Right renal pelvis (tissue), 4 donors: ENCODE measurements at places on chromosomes 2 and 18. TPM values are rescaled to one million over a fixed set of nuclear protein-coding genes. Genes with fewer than 3 reads are reported as not detected.
A peak's percentile ranks its signal among the peaks of the same experiment; 100 is the strongest.

Gene ZNF804A
- 2.0 TPM for polyA plus RNA-seq

Gene EGR4
- not detected for polyA plus RNA-seq

Gene COL6A3
- 253 TPM for polyA plus RNA-seq

Gene QPCT
- 16.5 TPM for polyA plus RNA-seq

Gene NPHP1
- polyA plus RNA-seq, result 13.8 TPM

Gene CRYGD
- polyA plus RNA-seq, result not detected

Gene CD8B
- polyA plus RNA-seq, result 0.41 TPM

Gene TMEM182
- polyA plus RNA-seq, result 8.8 TPM

Gene CARF
- 10.4 TPM for polyA plus RNA-seq

Gene SERPINB12
- not detected for polyA plus RNA-seq

Gene LYG2
- 0.19 TPM for polyA plus RNA-seq

Gene DSG2
- 65.6 TPM for polyA plus RNA-seq

Gene NEB
- 13.7 TPM for polyA plus RNA-seq

Gene NCK2
- 68.5 TPM for polyA plus RNA-seq

Gene LRRFIP1
- 84.0 TPM for polyA plus RNA-seq

DNA sequence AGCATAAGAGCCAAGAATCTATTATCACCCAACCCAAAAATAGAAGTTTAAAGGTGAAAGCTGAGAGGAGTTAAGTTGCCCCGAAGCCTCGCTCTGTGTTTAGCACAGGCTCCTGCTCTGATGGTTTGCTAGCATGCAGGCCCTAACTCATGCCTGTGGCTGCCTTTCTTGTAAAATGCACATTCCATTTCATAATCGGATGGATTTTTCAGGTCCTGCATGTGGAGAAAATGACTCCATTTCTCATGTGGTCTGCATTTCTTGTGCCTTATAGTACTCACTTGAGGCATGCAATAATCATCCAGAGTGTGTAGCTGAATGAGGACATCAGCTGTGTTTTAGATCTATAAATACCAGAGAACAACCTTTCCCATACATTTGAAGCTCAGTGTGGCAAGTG is 381.8 kb downstream of the CPS1 start:
- DNase-seq, result no peak

- no peak for DNase-seq
These were observed 179.4 kb downstream of the DOK6 start for GRCh38 chr18:69580107-69580506.

DNA sequence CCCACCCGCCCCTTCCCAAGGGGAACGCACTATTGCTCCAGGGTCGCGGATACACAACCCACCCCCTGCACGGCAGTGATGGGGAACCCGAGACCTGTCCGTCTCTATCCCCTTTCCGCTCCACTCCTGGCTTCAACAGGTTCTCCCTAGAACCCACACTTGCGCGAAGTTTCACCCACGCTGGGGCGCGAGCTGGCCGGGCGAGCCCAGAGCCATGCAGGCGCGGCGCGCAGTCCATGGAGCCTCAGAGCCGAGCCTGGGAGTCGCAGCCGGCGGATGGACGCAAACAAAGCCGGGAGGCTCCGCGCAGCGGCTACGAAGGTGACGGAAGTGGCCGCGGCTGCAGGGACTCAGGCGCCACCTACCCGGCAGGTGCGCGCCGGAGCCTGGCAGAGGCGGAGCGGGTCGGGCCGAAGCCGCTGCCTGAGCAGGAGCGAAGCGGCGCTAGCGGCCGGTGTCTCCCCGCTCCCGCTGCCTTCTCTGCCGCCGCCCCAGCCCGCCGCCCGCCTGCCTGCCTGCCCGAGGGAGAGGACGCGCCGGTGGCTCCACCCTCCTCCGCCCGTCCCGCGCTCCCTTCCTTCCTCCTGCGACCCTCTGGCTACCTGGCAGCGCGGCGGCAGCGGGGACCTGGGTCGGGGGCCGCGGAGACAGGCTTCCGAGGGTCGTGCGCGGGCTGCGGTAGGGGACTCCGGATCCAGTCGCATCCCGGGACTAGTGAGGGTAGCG is 14.0 kb downstream of the ALPG start:
- DNase-seq, result no peak

DNA sequence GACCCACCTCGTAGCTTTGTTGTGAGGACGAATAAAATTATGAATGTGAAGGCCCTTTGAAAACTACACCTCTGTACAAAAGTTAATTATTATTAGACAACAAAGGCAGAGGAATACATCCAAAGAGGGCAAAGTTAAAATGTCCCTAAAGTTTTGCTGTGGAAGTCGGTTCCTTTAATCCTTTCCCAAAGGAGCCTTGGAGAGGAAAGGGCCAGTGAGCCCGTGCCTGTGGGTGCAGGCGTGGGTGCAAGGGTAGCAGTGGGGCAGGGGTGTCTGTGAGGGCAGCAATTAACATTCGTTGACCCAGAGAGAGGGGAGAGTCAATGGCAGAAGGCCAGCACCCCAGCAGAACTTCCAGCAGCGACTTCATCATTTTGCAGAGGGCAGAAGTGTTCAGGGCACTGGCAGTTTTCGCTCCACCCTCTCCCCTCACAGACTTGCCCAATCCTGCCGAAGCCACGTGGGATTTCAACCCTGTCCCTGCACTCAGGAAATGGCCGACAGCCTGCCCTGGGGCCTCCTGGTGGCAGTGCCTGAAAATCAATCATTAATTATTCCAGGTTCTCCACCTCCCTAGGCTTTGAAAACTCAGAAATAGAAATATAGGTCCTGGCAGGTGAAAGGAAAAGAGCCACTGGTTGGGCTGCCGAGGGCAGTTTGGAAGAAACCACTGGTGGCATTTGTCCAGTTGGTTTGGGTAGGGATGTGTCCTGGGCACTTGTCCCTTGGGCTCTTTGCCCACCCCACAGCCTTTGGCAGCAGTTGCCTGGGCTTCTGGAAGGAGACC is 4.2 kb upstream of the PAX8 start:
- peak; percentile 68 for DNase-seq

DNA sequence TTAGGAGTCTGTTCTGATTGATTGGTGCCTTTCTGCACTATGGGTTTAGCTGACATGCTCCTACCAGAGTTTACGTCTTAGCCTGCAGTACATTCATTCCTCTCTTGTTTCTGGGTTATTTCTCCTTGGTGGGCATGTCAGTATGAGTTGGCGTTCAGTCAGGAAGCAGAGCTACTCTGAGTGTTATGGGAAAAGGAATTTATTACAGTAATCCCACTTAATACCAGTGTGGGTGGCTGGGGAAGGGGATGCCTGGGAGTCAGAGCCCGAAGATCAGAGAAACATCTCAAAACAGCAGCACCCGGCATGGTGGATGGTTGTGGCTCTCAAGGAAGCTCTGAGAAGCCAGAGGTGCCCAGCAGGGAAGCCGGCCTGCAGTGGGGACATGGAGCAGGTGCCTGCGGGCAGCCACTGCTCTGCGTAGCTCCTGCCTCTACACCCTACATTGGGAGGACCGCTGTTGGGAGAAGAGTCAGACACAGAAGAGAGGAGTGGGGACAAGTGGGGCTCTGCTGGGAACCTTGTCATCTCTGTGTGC is 48.9 kb downstream of the RAB31 start:
- no peak for DNase-seq

DNA sequence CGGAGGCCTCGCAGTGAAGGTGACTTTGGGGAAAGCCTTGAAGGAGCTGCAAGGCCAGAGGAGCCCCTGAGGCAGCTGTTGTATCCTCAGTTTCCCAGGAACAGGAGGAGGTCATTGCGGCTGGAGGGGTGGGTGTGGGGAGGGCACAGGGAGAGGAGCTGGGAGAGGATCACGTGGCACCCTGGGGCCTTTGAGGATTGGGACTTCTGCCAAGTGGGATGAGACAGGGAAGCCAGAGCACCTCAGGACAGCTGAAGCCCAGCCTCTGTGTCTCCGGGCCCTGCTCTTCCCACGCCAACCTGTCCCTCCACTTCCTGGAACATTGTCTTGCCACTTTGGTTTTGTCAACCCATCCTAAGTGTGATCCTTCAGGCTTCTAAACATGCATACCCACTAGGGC is 19.4 kb upstream of the RRM2 start:
- no peak for DNase-seq

- no peak for DNase-seq
These were observed 250.0 kb downstream of the DSEL start for GRCh38 chr18:67266246-67267237.

GRCh38 chr18:69870736-69871135 is 76.9 kb downstream of the CD226 start:
- DNase-seq, result no peak

GRCh38 chr18:8602040-8602439 is 7.2 kb upstream of the RAB12 start:
- DNase-seq, result no peak

GRCh38 chr2:19119326-19120001 is 239.0 kb downstream of the OSR1 start:
- no peak for DNase-seq

- no peak for DNase-seq
These were observed 21.2 kb upstream of the MAP3K20 start for GRCh38 chr2:173054466-173054865.

- DNase-seq, result no peak
These were observed 60.1 kb downstream of the ATP8B1 start for GRCh38 chr18:57743008-57743407.

- DNase-seq, result no peak
These were observed 318 bp downstream of the TYW5 start for GRCh38 chr2:199955007-199955338.

- DNase-seq, result no peak
These were observed 56.9 kb upstream of the PELI1 start for GRCh38 chr2:64201151-64201550.

GRCh38 chr2:99737537-99737936 is 247.7 kb upstream of the REV1 start:
- no peak for DNase-seq

DNA sequence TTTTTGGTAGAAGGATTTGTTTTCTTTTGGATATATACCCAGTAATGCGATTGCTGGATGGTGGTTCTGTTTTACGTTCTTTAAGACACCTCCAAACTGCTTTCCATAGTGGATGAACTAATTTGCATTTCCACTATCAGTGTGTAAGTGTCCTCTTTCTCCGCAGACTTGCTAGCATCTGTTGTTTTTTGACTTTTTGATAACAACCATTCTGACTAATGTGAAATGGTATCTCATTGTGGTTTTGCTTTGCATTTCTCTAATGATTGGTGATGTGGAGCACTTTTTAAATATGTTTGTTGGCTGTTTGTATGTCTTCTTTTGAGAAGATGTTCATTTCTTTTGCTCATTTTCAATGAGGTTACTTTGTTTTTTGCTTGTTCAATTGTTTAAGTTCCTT is 260.9 kb upstream of the CWC22 start:
- no peak for DNase-seq

DNA sequence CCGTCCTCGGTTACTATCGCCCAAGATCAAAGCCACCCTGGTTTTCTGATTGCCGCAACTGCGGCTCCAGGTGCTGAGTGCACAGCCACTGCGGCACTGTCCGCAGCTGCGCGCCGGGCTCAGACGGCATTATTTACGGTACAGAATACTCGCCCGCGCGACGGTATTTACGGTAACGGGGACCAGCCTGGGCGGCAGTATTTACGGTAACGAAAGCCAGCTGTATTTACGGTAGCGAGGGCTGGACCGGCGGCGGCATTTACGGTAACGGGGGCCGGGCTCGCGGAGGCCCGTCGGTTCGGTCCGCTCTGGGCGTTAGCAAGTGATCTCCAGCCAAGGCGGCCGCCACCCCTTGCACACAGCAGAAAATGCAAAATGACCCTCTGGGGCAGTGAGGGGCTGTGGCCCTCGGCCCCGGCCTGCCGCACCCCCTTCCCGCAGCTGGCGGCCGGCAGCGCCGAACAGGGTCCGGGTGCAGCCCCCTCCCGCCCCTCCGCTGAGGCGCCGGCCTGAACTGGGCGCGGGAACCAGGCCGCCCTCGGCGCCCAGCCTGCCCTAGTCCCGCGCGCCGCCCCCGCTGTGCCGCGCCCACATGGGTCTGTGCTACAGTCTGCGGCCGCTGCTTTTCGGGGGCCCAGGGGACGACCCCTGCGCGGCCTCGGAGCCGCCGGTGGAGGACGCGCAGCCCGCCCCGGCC is at the start of gene GNAL:
Gene GNAL, plus strand, starts transcription at position 293 of the 697 bp plus-strand sequence. Its CDS starts 300 bp downstream, at position 593.
- DNase-seq, result peak; percentile 75

GRCh38 chr2:44286884-44287638 is 11.8 kb downstream of the SLC3A1 start:
- DNase-seq, result no peak

- DNase-seq, result no peak
These were observed 7.0 kb downstream of the TNS1 start for GRCh38 chr2:217995731-217996231.

- no peak for DNase-seq
These were observed 57.6 kb downstream of the NCKAP1 start for GRCh38 chr2:182980652-182981051.

DNA sequence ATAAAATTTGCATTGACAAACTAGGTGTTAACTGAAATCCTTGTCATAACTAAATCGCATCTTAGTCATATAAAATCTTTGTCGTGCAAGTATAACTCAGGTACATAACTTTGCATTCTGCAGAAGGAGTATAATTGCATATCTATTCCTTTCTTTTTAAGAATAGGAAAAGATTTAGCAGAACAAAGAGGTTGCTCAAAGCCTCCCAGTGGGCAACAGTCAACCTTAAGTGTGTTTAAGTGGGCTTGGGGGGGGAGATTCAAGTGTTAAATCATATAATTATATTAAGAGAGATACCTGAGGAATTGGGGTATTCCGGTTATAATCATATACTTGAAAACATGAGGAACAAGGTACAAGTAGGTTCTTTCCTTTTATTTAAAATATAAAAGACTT is 913.3 kb downstream of the CPS1 start:
- no peak for DNase-seq

- DNase-seq, result no peak
These were observed 494.4 kb downstream of the TMX3 start for GRCh38 chr18:68220458-68220857.

DNA sequence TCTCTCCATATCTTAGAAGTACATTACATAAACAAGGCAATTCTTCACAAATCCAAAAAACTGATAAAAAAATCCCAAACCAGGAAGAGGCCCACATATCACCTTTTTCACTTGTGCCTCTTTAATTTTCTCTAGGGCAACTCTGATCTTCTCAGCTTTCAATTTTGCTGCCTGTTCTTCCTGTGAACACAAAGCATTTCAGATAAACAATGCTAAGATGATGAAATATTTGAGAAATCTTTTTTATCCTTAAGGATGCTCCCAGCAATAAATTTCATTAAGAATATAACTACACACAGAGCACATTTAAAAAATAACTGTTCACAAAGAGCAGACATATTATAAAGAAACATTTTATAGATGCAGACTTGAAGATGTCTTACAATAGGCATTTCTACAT is 73.4 kb downstream of the RAPH1 start:
- DNase-seq, result no peak

DNA sequence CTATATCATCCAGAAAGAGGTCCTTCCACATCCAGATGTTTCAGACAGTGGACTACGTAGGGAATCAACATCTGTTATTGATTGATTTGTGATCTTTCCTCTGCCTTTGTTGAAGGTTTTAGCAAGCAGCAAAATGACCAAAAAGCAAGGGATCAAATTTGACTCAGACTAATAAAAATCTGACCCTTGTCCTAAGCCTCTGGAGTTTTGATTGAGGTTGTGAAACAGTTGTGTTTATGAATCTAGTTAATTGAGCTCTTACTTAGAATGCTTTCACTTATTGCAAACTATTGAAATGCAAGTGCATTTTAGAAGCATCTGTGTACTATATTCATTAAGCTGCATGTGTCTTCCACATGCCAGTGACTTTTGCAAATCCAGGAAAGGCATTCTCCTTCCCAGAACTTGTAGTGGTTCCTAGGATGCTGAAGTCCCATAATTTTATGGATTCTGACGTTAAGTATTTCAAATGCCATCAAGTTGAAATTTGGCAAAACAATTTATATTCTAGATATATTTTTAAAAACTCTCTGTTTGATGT is 116.0 kb downstream of the MTX2 start:
- DNase-seq, result no peak
